Endothelial cell of umbilical vein (primary cell): ENCODE measurements at places on chromosomes 2 and 18. TPM values are rescaled to one million over a fixed set of nuclear protein-coding genes. Genes with fewer than 3 reads are reported as not detected.

DNA sequence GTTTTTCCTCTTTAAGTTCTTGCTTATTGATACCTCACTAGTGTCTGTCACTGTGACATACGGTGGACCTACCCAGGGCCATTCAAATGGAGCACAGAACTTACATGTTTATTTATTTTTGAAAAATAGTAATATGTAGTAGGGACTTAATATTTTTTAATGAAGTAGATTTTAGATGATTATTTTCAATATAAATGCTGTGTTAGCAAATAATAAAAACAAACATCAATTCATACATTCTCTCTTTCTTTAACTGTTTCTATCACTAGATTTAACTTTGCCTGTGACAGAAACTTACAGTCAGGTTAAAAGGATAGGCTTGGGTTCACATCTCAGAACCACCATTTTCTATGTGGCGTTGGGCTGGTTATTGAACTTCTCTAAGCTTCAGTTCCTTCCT lies 184.4 kb upstream of the RASGRP3 start:
- no peaks in the 10 kb centered on the region for H3K36me3 ChIP-seq
- H3K4me3 ChIP-seq, result peak overlapping the region; percentile 20
- H3K27me3 ChIP-seq, result no peaks in the 10 kb centered on the region
- H3K4me1 ChIP-seq, result peaks cover 45% of the 10 kb centered on the region
- peak overlapping the region; percentile 92 for H3K27ac ChIP-seq
- DNase-seq, result no peak

DNA sequence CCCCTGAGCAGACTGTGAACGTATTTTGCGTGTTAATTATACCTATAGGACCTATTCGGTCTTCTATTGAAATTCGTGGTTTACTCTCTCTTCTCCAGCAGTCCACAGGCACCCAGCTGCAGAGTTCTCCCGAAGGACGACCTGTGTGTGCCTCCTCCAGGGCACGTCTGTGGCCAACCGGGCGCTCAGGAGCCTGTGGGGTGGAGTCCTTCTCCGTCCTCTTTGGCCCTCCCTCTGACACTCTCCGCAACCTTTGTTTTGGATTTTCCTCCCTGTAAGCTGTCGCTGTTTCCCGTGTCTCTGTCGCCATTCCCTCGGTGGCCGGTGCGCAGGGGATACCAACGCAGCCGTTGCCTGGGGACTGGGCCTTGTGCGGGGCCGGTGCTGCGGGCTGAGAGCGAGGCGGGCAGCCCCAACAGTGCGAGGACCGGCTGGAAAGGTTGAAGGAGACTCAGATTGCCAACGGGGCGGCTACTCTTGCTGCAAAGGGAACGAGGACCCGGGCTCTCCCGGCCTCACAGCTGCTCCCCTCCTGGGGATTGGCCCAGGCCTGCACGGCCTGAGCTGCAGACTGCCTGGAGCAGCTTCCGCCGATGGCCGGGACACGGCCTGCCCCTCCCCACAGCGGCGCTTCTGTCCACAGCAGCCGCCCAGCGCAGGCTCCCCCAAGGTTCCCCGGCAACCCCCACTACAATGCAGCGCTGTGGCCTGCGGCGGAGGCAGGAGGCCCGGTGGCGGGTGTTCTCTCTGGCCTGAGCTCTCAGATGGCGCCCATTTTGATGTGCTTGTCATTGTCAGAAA lies 221.0 kb downstream of the MTX2 start:
- no peaks in the 10 kb centered on the region for H3K27me3 ChIP-seq
- H3K4me1 ChIP-seq, result no peaks in the 10 kb centered on the region

GRCh38 chr2:177072090-177072489 lies 140.5 kb upstream of the HNRNPA3 start:
- no peaks in the 10 kb centered on the region for H3K27me3 ChIP-seq
- H3K36me3 ChIP-seq, result no peaks in the 10 kb centered on the region
- no peaks in the 10 kb centered on the region for H3K4me1 ChIP-seq
- H3K27ac ChIP-seq, result no peak overlapping the region
- no peak for DNase-seq
- H3K4me3 ChIP-seq, result no peak overlapping the region

KCNK3 gene
- not detected in 2 replicates for total RNA-seq

C2orf78 gene
- total RNA-seq, result not detected in 2 replicates
